ENCODE measurements at places on chromosomes 7 and 10.

- DNase-seq: no peak
Measured at GRCh38 chr7:75635036-75635435, 103.7 kb downstream of the HIP1 start.

GRCh38 chr7:106720641-106721040 lies 59.7 kb upstream of the CCDC71L start:
- DNase-seq: no peak

GRCh38 chr10:50420196-50420595 lies 168.9 kb upstream of the ASAH2 start:
- DNase-seq: no peak

GRCh38 chr7:17236603-17237002 lies 61.8 kb upstream of the AHR start:
- peak; percentile 38 for DNase-seq

- DNase-seq: no peak
Measured at GRCh38 chr7:29467193-29467926, 96.3 kb upstream of the PRR15 start.

DNA sequence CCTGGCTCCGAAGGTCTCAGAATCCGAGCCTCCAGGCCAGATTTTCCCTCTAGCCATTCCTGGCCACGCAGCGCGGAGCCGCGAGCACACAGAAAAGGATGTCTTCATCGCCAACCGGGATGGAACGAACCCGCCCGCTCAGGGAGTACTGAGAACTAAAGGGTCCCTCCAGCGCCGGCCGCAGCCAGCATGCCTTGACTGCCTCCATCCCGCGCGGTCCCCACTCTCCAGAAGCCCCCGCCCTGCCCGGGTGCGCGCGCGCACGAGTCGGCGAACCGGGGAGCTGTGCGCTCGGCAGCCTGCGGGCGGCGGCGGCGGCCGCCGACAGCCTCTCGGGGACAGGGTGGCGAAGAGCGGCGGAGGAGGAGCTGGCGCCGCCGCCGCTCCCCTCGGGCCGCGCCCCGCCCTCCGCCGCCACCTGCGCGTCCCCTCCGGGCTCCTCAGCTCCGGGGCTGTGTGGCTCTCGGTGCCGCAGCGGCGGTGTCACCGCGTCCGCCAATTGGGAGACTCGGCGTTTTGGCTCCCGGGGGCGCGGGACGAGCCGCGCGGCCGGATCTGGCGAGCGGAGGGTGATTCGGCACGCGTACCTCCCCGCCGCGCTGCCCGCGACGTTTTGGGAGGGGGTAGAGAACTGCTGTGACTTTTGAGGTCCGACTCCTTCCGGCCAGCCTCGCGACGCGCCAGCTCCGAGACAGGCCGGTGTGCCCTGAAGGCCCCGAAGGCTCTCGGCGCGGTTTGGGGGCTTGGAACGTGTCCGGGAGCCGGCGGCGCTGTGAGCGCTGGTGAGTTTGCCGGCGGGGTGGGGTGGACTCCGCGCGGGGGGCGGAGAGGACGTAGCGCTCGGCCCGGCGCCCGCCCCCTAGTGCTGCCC lies 453 bp upstream of the GALNT17 start:
- no peak for DNase-seq
